Activated CD4-positive, alpha-beta T cell treated with anti-CD3 and anti-CD28 coated beads, Interleukin-2, amount 50 U/mL, for 4 hours (primary cell): ENCODE measurements at places on chromosomes 12 and 14.

GRCh38 chr14:73743431-73743931, 29.3 kb upstream of the PNMA1 start:
- DNase-seq, result no peak

DNA sequence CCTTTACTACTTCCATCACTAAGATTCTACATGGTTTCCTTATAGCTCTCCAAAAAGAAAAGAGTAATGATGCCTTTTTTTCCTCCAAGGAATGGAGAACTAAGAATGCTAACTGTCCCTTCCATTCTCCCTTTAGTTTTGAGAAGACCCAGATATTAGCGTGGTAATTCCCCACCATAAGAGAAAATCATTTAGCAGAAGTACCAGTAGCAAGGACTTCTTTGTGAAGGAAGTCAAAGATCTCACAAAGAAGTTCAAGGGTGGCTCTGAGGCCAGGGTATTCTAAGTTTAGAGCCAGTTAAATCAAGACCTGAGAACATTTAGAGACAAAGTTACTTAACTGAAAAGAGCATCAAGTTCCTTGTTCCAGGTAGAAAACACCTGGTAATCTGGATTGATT, 7.3 kb downstream of the USP15 start:
- DNase-seq, result no peak

GRCh38 chr12:22322091-22322490, 12.4 kb downstream of the ST8SIA1 start:
- DNase-seq, result no peak

DNA sequence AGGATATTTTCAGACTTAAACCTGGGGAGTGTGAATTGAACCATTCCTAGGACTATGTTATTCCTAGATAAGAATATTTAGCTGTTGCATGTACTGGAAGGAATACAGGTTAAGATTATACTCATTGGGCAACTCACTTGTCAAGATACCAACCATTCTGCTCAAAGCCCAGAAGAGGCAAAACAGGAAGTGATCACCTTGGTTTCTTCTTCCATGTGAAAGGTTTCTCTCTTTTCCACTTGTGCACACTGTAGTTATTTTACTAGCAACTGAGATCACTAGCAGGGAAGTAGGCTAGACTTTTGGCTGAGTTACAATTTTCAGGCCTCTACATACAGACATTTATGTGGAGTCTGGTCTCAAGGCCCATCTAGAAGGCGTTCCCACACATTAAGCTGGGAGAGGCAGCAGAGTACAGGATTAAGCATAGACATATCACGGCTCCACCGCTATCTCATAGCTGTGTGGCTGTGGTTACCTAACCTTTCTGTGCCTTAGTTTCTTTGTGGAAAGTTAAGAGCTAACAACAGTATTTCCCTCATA, 83.9 kb upstream of the FERMT2 start:
- no peak for DNase-seq

DNA sequence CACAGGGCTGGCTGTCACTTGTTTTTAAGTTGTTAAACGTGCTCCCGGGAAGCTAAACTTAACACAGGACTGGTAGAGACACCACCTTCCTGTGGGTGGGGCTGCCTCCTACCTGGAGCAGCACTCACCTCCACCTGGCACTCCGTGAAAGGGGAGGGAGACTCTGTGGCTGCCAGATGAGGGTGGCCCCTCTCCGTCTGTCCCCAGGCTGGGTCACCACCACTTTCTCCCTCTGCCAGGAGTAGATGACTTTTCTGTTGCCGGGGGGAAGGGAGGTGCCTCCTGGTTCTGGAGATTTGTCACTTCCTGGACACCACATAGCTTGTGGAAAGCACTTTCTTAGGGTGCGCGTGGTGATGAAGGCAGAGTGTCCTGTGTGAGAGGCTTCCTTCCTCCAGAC, 81.3 kb downstream of the WDR20 start:
- DNase-seq, result no peak

DNA sequence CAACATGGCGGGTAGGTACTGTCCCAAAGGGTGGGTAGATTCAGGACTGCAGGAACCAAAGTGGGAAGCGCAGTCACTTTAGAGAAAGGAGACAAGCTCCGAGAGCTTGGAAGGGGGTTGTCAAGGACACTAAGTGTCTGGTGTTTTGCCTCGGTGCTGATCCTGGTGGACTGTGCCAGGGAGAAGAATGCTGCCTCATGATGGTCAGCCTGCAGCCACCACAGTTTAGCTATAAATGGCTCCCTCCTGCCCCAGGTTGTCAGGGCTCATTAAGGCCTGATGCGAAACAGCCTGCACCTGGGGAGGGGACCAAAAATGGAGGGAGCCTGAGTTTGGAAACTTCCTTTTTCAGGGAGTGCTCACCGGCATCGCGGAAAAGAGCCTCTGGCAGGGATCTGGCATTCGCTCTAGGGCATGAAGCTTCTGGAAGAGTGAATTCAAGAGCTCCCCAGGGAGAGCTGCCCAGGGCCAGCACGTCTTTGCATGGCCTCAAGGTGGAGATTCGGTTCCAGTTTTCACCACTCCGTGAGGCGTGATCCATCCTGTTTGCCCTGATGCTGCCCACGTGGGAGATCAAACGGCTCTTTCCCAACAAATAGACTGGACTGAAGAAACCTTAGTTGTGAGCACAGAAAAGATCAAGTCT, 164.0 kb downstream of the FOXN3 start:
- no peak for DNase-seq

DNA sequence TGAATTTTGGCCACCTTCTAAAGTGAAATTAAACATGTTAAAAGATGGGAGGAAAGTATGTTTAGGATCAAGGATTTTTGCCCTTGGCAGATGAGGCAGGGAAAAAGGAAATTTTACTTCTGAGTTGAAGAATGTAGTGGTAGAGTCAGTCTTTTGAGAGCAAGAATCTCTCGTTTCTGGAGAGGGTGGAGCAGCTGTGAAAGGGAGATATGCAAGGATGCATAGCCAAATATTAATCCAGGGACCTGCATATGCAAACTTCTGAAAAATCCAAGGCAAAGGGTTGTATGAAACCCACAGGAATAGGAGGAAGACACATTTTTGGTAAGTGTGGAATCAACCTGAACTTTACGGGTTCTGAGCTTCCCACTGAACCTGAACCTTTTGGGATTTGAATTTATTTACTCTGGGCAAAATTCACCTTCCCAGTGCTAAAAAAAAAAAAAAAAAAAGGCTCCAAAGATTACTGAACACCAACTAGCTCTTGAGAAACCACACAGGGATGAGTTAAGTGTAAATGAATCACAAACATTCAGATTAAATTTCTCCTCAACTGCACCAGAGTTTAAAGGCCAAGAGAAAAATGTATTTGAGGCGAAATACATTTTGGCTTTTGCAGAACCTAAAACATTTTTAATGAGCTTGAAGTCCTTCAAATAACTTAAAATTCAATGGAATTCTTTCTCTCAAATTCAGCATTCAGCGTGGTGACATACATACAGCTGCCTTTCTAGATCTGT, 187.1 kb upstream of the CDKN3 start:
- no peak for DNase-seq

GRCh38 chr14:26974965-26975364, 377.1 kb upstream of the NOVA1 start:
- DNase-seq, result no peak

- DNase-seq, result no peak
These were observed at the start of gene PLBD1 for GRCh38 chr12:14567351-14568162. Gene PLBD1, minus strand, starts transcription at chr12:14567883. Its CDS starts 187 bp downstream, at chr12:14567696.

- DNase-seq, result no peak
These were observed 78.7 kb upstream of the PSMC1 start for GRCh38 chr14:90177539-90178189.

- no peak for DNase-seq
These were observed 267.5 kb downstream of the TMEM121 start for GRCh38 chr14:105793836-105794235.

DNA sequence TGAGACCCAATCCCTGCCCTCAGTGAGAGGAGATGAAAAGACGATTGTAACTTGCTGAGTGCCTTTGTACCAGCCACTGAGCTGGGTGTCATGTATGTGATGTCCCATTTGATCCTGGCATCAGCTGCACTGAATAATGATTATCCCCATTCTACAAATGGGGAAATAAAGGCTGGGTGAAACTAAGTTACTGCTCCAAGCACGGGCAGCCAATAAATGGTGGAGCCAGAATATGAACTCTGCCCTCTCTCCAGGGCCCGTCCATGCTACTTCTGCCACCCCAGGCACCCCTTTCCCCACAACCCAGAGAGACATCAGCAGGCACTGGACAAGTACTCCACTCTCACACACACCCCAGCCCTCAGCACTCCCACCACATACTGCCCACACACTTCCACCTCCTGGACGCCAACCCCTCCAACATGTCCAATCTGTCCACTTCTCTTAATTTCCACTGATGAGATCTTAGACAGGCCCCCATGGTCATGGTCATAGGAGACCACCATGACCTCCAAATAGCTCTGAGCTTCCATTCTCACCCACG, 115.8 kb downstream of the DICER1 start:
- no peak for DNase-seq

- no peak for DNase-seq
These were observed 160.6 kb downstream of the KCNA5 start for GRCh38 chr12:5204271-5204670.

DNA sequence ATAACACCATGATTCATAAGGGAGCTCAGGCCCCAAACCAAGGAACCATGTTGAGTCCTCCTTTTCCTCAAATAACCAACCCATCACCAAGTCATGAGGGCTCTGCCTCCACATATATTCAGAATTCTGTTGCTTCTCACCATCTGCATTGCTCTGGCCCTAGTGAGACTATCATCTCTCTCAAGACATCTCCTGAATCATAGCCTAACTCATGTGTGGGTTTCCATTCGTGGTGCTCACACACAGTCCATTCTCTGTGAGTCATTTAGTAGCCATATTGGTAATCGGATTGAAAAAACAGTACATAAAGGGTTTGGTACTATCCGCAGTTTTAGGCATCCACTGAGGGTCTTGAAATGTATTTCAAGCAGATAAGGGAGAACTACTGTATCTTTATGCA, 5.1 kb upstream of the SLC38A2 start:
- DNase-seq, result no peak

DNA sequence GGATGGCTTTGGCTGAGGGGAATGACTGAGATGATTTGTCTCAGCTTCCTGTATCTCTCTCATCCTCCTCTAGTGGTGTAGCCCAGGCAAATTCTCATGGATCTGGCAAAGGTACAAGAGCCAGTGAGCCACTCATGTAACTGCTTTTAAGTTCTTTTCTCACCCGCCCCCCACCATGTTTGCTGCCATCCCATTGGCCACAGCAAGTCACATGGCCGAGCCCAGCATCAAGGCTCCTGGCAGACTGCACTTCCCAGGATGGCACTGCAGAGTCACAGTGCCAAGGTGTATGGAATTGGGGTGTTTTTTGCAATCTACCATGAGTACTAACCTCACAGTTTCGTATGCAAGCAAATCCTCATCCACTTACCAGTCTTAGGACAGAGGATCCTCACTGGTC, 50.9 kb downstream of the CHST11 start:
- no peak for DNase-seq

DNA sequence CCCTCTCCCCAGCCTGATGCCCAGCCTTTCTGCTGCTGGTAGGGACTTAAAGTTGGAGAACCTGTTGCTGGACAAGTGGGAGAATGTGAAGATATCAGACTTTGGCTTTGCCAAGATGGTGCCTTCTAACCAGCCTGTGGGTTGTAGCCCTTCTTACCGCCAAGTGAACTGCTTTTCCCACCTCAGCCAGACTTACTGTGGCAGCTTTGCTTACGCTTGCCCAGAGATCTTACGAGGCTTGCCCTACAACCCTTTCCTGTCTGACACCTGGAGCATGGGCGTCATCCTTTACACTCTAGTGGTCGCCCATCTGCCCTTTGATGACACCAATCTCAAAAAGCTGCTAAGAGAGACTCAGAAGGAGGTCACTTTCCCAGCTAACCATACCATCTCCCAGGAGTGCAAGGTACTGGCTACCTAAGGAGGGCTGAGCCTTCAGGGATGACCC, 1.6 kb downstream of the TSSK4 start:
- DNase-seq, result no peak

GRCh38 chr14:32469388-32470160, 140.5 kb downstream of the AKAP6 start:
- no peak for DNase-seq

DNA sequence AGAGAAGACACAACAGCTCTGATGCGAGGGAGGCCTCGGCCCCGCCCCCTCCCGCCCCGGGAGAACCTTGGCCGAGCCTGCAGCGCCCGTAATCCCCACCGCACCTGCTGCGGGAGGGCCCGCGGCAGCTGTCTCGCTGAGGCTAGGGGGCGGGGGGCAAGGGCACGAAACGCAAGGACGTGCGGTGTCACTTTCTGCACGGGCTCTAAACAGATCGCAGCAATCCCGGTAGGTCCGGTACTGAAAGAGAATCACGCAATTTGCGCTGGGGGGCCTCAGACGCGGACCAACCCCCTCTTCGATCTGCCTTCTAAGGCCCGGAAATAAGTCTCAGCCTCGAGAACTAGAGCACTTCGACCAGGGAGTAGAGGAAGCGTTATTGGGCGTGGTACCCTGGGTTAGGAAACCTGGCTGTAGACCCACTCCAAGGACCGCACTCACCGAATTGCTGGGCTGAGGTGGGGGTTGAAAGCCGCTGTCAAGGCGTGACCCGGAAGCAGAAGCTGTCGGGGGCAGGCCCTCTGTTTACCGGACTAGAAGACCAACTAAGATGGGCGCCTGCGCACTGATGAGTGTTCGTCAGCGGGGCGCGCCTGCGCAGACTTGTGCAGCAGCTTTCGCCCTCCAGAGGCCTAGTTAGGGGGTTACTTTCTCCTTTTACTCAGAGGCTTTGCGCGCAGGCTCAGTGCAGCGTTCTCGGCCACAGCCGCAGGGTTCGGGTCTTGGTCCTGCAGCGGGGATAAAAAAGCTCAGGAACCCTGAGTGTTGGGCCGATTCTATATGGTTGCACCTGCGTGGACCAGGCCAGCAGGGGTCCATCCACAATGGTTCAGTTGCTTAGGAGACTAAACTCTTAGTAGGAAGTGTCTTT, at the start of gene ASB8:
TSS of gene ASB8 (minus strand) at position 498 of the 871 bp plus-strand sequence. CDS start 4,019 bp downstream, outside the sequence.
- DNase-seq, result peak; percentile 99

DNA sequence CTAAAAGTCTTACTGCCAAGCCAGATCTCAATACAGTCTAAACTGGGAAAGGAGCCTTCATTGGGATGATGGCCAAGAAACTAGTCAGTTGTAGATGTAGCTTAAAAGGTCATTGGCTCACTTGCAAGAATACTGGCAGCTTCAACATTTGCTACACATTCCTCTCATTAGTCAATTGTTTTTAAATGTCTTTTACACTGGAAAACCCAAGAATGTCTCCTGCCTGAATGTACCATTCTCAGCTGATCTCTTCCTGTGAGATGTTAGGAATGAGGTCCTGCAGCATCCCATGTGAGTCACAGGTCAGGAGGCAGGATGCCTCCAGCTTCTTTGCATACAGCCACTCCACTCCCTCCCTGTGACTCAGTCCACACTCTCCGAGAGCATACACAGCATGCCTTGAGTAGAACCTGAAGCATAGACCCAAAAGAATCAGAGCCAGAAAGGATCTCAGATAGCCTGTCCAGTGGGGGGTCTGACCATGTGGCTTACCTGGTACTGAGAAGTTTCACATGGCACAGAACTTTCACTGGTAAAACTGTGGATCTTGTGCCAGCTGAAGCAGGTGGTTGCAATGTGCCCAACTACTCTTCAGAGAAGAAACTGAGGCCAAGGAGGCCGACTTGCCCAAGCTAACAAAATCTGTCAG, 56.0 kb upstream of the HECTD1 start:
- DNase-seq, result no peak
